ENCODE measurements at places on chromosomes 11 and 22. TPM values are rescaled to one million over a fixed set of nuclear protein-coding genes. Genes with fewer than 3 reads are reported as not detected.

- no peak for DNase-seq
- H3K36me3 ChIP-seq: no peaks in the 10 kb centered on the region
- H3K4me1 ChIP-seq: no peaks in the 10 kb centered on the region
- no peak overlapping the region for H3K4me3 ChIP-seq
- H3K27ac ChIP-seq: no peak overlapping the region
Measured at GRCh38 chr11:8584511-8584910, 9.5 kb downstream of the STK33 start.

GRCh38 chr22:20550851-20551744, 43.7 kb downstream of the MED15 start:
- peaks cover 73% of the 10 kb centered on the region for H3K4me1 ChIP-seq
- H3K27me3 ChIP-seq: no peaks in the 10 kb centered on the region
- peaks cover 31% of the 10 kb centered on the region for H3K36me3 ChIP-seq
- peak overlapping the region; percentile 90 for H3K27ac ChIP-seq
- peak; percentile 83 for DNase-seq
- no peak overlapping the region for H3K4me3 ChIP-seq

DNA sequence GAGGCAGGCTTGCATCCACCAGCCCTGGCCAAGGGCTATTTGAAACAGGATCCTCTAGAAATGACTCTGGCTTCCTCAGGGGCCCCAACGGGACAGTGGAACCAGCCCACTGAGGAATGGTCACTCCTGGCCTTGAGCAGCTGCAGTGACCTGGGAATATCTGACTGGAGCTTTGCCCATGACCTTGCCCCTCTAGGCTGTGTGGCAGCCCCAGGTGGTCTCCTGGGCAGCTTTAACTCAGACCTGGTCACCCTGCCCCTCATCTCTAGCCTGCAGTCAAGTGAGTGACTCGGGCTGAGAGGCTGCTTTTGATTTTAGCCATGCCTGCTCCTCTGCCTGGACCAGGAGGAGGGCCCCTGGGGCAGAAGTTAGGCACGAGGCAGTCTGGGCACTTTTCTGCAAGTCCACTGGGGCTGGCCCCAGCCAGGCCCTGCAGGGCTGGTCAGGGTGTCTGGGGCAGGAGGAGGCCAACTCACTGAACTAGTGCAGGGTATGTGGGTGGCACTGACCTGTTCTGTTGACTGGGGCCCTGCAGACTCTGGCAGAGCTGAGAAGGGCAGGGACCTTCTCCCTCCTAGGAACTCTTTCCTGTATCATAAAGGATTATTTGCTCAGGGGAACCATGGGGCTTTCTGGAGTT, 13.3 kb downstream of the IL10RA start:
- no peaks in the 10 kb centered on the region for H3K27me3 ChIP-seq
- peaks cover 12% of the 10 kb centered on the region for H3K4me1 ChIP-seq
- no peaks in the 10 kb centered on the region for H3K36me3 ChIP-seq
- no peak overlapping the region for H3K4me3 ChIP-seq
- no peak overlapping the region for H3K27ac ChIP-seq

DNA sequence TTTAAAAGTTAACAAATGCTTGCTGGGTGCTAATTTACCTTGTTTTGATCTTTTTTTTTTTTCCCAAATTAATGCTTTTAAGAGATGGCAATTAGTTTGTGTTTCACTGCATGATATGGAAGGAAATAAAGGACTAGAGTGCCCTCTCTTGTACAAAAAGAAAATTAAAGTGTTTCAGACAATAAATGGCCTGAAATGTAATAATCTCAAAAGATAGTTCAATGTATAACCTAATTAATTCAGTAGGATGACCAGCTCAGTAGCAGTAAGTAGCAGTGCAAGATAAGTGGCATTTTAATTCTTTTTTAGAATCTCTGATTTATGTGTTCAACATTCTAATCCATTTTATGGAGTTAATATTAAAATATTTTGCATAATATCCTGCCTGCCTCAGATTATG, 39.9 kb upstream of the MYO18B start:
- peak; percentile 66 for DNase-seq
- no peak overlapping the region for H3K4me3 ChIP-seq
- H3K27me3 ChIP-seq: no peaks in the 10 kb centered on the region
- H3K36me3 ChIP-seq: peaks cover 7% of the 10 kb centered on the region
- H3K27ac ChIP-seq: no peak overlapping the region

DNA sequence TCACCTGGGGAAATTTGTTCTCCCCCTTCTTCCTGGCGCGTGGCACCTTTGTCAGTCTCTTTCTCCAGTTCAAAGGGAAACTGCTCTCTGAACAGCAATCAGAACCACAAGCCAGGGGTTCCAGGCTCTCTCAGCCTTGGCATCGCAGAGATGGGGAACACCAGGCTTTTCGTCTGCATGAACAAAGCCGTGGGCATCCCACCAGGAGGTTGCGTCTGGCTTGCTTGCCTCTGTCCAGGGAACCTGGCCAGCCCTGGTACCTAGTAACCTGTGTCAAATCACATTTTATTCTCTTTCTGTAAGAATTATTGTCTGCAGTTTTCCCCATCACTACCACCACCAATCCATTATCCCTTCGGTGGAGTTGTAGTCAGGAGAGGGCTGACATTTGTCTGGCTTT, 107.0 kb downstream of the WNT7B start:
- no peak overlapping the region for H3K27ac ChIP-seq
- no peaks in the 10 kb centered on the region for H3K36me3 ChIP-seq
- H3K27me3 ChIP-seq: peaks cover 57% of the 10 kb centered on the region
- no peak for DNase-seq
- H3K4me3 ChIP-seq: no peak overlapping the region

DNA sequence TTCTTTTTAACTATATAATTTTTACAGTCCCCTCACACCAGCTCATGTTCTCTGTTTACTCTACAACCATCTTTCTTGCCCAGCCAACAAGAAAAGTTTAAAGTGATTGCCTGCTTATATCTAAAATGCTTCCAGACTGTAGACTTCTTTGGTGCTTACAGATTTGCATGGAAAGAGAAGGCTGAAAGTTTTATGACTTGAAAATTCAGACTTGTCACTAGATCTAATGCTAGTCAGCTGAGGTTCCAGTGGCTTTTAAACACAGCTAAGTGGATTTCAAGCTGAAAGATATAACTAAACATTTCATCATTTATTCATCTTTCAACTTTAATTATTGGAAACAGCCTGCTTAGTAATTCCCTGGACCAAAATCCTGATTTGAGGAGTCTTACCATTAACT, 178.4 kb downstream of the NAV2 start:
- no peak overlapping the region for H3K27ac ChIP-seq
- H3K4me3 ChIP-seq: no peak overlapping the region
- H3K27me3 ChIP-seq: no peaks in the 10 kb centered on the region
- no peak for DNase-seq
- peaks cover 3% of the 10 kb centered on the region for H3K4me1 ChIP-seq

GRCh38 chr22:29316141-29316828, 788 bp upstream of the RASL10A start:
- no peak overlapping the region for H3K27ac ChIP-seq
- peaks cover 12% of the 10 kb centered on the region for H3K36me3 ChIP-seq
- peaks cover 45% of the 10 kb centered on the region for H3K4me1 ChIP-seq
- no peak for DNase-seq
- H3K4me3 ChIP-seq: peak overlapping the region; percentile 21

- no peaks in the 10 kb centered on the region for H3K27me3 ChIP-seq
- DNase-seq: peak; percentile 65
- H3K36me3 ChIP-seq: no peaks in the 10 kb centered on the region
- H3K4me1 ChIP-seq: peaks cover 5% of the 10 kb centered on the region
Measured at GRCh38 chr11:47378010-47378835, at the start of gene SPI1. Gene SPI1 (minus strand): TSS chr11:47378547. CDS start chr11:47378353, 194 bp downstream.

DNA sequence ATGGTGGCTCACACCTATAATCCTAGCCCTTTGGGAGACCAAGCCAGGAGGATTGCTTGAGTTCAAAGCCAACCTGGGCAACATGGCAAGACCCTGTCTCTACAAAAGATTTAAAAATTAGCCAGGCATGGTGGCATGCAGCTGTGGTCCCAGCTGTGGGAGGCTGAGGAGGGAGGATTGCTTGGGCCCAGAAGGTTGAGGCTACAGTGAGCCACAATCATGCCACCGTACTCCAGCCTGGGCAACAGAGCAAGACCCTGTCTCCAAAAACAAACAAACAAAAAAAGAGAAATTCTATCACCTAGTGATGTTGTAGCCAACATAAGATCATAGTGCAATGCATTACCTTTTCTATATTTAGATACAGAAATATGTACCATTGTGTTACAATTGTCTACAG, 113.8 kb downstream of the NAT10 start:
- no peak overlapping the region for H3K4me3 ChIP-seq
- peaks cover 3% of the 10 kb centered on the region for H3K27me3 ChIP-seq
- H3K27ac ChIP-seq: no peak overlapping the region
- no peak for DNase-seq
- H3K4me1 ChIP-seq: peaks cover 13% of the 10 kb centered on the region

Gene USP2
- 8.3 TPM for total RNA-seq

Gene HBB
- total RNA-seq: 755 TPM

Gene MYO7A
- 3.8 TPM for total RNA-seq
